Activated CD4-positive, CD25-positive, alpha-beta regulatory T cell treated with anti-CD3 and anti-CD28 coated beads, Interleukin-2, amount 50 U/mL, for 24 hours (primary cell): ENCODE measurements at places on chromosomes 1 and 21.

DNA sequence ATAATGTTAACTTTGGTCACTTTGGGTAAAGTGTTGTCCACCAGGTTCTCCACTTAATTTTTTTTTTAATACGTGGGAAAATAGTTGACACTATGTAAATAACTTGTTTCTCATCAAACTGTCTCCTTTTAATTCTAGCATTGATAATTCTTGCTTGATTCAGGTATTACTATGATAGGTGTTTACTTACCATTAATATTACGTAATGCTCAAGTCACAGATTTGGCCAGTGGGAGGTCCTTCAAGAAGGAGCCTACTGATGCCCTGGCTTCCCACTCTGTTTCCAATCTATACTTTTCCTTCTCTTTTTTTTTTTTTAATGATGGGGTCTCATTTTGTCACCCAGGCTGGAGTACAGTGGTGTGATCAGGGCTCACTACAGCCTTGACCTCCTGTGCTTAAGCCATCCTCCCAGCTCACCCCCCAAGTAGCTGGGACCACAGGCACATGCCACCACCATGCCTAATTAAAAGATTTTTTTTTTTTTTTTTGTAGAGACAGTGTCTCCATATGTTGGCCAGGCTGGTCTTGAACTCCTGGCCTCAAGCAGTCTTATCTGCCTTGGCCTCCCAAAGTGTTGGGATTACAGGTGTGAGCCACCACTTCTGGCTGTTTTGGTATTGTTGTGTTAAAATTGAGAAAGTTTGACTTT lies 29.9 kb downstream of the YTHDF2 start:
- ATAC-seq: no peak

- ATAC-seq: peak; percentile 79
Observed at GRCh38 chr1:205287767-205288559, 33.6 kb downstream of the NUAK2 start.

DNA sequence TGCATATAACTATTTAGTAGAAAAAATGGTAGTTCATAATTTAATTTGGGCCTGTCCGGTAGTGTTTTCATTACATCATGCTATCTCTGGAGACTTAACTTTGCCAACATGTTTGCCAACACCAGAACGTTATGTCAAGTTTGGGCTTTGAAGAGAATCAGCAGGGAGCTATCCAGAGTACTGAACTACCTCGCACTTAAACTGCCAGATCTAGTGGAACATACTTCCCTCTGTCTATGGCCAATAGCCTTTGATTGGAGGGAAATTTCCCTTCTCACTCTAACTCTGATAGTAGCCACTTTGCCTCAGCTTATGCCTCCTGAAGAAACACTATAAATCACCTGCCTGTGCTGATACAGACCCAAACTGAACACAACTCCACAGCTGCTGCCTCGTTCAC lies 10.0 kb downstream of the LRRC53 start:
- no peak for ATAC-seq

DNA sequence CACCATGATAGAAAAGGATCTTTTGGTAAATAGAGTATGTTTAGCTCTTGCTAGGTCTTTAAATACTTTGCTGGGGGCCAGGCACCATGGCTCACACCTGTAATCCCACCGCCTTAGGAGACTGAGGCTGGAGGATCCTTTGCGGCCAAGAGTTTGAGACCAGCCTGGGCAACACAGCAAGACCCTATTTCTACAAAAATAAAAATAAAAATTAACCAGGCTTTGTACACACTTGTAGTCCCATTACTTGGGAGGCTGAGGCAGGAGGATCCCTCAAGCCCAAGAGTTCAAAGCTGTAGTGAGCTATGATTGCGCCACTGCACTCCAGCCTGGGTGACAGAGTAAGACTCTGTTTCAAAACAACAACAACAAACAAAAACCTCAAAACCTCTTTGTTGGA lies 1.1 kb upstream of the KCNE2 start:
- no peak for ATAC-seq

- peak; percentile 73 for ATAC-seq
Observed at GRCh38 chr1:157773493-157774350, 3.2 kb downstream of the FCRL2 start.

DNA sequence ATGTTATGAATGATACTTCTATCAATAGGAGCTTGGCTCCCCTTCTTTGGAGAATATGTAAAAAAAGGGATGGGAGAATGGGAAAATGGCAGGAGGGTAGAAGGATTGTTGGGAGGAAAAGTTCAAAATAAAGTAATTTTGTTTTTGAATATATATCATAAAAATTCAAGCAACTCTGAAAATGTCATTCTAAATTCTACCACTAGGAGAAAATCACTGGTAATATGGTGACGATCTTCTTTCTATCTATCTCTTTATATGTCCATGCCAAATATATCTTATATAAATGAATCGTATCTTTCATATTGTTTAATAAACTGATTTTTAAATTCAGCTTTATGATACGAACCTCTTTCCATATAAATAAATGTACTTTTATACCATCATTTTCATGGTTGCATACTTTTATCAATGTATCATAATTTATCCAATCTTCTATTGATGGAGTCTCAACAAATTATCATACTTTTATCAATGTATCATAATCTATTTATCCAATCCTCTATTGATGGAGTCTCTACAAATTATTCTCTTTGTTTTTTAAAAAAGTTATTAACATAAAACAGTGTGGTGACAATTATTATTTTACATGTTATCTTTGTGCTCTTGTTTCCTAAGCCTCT lies 73.7 kb upstream of the MARK1 start:
- ATAC-seq: no peak

GRCh38 chr1:205880923-205881322 lies 31.0 kb upstream of the PM20D1 start:
- ATAC-seq: no peak

- no peak for ATAC-seq
Observed at GRCh38 chr1:188017921-188018320, 1189.2 kb downstream of the PLA2G4A start.

DNA sequence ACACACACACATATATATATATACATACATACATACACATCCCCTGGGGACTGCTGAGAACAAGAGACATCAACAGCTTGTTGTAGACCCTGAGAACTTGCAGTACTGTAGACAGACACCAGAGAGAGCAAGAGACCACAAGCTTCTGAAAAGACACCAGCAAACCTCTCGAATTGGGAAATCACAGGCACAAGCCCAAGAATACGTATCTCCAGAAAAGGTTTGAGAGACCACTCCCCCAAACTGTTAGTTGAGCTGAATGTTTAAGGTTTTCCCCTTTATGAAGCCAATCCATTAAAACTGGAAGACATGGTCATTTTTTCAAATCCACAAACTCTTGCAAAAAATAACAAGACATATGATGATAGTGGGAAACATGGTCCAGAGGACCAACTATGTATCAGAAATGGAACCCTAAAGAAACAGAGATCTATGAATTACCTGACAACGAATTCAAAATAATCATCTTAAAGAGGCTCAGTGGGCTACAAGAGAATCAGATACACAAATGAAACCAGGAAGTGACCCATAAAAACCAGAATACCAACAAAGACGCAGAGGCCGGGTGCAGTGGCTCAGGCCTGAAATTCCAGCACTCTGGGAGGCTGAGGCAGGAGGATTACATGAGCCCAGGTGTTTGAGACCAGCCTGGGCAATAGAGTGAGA lies 45.1 kb downstream of the SLC2A1 start:
- peak; percentile 80 for ATAC-seq

DNA sequence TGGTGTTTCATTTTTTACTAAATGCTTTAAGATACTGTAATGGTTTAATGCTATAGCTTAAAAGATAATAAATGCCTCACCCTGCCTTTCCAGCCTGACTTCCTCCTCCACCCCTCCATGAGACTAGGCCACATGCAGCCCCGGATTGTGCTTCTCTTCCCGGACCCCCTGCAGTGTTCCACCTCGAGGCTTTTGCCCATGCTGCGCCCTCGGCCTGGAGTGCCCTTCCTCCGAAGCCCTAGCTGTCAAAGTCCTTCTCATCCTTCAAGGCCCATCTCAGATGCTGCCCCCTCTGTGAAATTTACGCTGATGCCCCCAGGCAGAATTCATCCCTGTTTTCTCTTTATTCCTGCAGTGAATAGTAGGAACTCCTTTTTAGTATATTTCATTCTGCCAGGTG lies 98.5 kb downstream of the ATP5PO start:
- ATAC-seq: no peak

GRCh38 chr1:108051631-108052377 lies 86.8 kb upstream of the VAV3 start:
- no peak for ATAC-seq

GRCh38 chr1:80401757-80402156 lies 1395.2 kb upstream of the ADGRL4 start:
- ATAC-seq: no peak

DNA sequence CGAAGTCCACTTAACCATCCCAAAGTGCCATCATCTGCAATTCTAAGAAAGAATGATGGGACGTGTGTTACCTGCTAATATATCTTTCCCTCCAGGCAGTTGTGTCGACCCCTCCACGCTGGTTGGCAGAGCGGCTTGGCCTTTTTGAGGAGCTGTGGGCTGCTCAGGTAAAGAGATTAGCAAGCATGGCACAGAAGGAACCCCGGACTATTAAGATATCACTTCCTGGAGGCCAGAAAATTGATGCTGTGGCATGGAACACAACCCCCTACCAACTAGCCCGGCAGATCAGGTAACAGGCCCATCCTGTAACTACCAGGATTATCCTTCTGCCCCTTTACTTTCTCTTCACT lies 520 bp downstream of the TARS2 start:
- no peak for ATAC-seq

DNA sequence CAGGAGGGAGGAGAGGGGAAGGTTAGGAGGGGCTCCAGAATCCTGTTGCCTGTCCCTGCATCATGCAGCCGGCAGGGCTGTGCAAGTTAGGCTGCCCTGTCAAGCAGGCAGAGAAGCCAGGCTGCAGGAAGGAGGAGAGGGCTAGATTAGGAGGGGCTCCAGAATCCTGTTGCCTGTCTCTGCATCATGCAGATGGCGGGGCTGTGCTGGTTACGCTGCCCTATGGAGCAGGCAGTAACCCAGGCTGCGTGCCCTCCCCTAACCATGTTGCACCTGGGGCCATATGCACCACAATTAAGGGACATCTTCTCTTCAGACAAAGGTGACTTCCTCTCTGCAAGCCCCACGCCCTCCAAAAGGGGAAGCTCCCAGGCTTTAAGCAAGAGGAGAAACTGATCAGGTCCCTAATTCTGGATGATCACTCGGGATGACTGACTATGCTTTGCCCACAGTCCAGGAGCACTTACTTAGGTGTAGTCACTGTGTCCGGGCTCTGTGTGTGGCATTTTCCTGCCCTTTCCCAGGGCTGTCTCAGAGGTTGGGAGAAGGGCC lies 457.4 kb downstream of the SETD4 start:
- no peak for ATAC-seq

- ATAC-seq: no peak
Observed at GRCh38 chr1:106814418-106814817, 242.1 kb upstream of the PRMT6 start.

- no peak for ATAC-seq
Observed at GRCh38 chr1:204920511-204920910, 49.8 kb downstream of the NFASC start.

DNA sequence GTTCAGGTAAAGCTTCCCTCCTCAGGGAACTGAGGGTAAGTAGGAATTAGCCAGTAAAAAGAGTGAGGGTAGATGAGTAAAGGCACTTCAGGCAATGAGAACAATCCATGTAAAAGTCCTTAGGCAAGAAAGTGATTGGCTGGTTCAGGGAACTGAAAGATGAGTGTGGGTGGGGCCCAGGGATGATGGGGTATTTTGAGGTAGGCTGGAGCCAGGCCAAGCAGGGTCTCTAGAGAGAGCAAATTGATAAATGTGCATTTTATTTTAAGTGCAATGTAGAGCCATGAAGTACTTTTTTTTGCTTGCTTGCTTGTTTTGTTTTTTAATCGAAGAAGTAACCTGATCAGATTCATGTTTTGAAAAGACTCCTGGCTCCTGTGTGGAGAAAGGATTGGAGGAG lies 26.5 kb downstream of the OSBPL9 start:
- no peak for ATAC-seq

DNA sequence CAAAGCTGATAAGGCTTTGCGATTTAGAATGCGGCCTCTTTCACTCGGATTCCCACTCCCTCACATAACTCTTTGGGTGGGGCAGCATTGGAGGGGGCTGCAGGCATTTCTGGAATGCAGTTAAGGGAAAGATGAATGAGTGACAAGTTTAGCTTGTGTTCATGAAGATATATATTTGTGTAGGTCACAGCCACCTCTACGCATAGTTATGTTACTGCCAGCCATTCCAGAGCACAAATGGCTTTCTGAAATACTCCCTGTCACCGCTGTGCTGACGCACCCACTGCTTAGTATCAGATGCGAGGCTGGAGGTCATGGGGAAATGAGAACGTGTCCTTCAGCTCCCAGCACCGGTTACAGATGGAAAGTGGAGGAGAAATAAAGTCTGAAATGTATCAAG lies 54.1 kb upstream of the ATP1A1 start:
- no peak for ATAC-seq

DNA sequence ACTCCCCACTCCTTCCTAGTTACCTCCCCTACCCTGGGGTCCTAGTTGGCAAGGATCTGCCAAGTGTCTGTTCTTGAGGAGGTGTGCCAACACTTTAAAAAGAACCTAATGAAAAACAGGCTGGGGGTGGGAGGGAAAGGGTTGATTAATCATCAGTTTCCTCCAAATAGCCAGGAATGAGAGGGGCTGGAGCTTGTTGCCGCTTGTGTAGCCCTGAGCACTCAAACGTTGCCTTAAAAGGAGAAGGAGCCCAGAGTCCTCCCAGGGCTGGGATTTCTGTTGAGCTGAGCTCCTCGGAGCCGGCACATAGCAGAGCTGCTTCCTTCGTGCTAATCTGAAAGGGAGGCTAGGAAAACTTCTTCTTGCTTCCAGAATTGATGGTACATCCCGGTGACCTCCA lies 15.9 kb downstream of the SHISA4 start:
- ATAC-seq: no peak

DNA sequence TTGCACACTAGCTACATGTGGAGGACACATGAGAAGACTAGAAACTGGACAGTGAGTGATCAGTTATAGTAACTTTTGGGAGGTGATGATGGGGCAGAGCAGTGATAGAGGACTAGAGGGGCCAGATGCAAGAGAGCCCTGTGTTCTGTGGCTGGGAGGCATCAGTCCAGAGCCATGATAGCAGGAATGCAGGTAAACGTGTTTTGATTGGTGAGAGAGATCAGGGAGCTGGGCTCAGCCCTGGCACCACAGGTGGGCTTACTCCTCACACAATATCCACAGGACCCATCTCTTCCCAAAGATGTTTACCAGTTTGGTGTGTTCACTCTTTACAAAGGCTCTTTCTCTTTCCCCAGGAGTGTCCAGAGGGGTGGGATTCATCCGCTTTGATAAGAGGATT lies 86.5 kb downstream of the ELAVL4 start:
- no peak for ATAC-seq

GRCh38 chr1:57934745-57935144 lies 510.9 kb upstream of the DAB1 start:
- no peak for ATAC-seq

- ATAC-seq: no peak
Observed at GRCh38 chr1:175410560-175410959, 218.0 kb upstream of the KIAA0040 start.
